ENCODE measurements at places on chromosomes 3 and 15.

DNA sequence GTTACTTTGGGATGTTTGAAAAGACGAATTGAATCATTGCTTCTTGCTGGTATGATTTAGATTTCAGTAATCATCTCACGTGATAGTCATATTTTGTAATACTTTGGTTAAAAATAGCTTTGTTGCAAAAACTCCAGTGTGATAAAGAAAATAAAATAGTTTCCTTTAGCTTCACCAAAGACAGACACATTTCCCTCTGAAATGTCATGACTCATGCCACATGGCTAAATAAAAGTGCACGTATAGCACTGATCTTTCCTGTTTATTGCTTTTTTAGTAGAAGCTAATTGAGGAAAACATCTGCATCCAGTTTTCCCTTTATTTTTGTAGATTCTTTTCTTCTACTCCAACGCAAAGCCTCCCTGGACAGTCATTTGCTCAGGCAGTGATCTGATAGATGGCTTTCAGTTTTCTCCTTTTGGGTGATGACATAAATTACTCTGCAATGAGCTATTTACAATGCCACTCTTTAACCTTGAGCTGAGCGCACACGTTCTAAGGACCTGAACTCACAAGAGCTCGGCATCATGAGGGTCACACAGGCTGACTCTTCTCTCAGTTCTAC lies 84.9 kb downstream of the ARNT2 start:
- no peak for DNase-seq

DNA sequence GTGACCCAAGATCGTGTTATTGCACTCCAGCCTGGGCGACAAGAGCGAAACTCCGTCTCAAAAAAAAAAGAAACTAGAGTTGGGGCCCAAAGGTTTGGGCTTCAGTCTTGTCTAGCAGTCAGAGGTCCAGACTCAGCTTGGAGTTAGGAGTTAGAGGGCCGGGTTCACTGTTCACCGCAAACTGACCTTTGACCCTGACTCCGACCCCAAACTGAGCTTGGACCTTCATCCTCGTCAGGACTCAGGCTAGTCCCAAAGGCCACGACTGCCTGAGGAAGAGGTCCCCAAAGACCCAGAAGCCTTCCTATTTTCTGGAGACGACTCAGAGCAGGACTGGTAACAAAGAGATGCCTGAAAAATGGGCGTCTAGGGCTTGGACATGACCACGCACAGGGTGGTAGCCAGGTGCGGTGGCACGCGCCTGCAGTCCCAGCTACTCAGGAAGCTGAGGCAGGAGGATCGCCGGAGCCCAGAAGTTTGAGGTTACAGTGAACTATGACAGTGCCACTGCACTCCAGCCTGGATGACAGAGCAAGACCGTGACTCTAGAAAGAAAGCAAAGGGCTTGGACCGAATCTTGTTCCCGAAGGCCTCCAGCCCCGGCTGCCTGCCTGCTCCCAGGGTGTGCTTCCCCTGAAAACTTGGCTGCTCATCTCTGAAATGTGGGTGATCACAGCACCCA lies 22.8 kb upstream of the RPL29 start:
- DNase-seq, result no peak

GRCh38 chr15:48388910-48389309 lies 57.7 kb downstream of the DUT start:
- DNase-seq, result no peak

- no peak for DNase-seq
These were observed 18.3 kb downstream of the TGM4 start for GRCh38 chr3:44892689-44893088.

GRCh38 chr3:120093911-120094775 lies at the start of gene GSK3B:
Gene GSK3B (minus strand): TSS chr3:120094447. CDS start chr3:120093434, 1,013 bp downstream.
- no peak for DNase-seq

DNA sequence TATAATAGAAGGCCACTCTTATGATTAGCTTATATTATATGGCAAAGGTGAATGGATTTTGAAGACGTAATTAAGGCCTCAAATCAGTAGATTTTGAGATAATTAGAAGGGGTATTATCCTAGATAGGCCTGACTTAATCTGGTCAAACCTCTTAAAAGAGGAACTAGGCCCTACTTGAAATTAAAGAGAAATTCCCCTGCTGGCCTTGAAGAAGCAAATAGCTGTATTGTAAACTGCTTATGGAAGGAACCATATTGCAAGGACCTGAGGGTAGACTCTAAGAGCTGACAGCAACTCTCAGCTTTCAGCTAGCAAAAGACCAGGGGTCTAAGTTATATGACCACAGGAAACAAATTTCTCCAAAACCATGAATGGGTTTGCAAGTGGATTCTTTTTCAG lies 219.0 kb upstream of the ONECUT1 start:
- DNase-seq, result no peak

DNA sequence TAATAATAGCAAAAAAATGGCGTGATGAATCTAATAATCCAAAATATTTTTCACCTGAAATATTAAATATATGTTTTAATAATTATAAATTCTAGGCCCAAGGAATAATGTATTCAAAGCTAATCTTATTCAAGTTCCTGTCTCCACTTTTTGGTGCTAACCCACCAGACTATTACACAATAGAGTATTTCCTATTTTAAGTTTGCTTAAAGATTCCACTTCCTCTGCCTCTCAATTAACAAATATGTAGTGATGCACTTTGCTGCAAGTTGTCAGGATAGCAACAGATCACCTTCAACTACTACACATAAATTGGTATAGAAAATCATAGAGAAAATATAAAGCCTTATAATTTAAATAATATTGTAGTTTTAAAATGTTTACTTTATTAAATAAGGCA lies 467.5 kb downstream of the C3orf38 start:
- no peak for DNase-seq

DNA sequence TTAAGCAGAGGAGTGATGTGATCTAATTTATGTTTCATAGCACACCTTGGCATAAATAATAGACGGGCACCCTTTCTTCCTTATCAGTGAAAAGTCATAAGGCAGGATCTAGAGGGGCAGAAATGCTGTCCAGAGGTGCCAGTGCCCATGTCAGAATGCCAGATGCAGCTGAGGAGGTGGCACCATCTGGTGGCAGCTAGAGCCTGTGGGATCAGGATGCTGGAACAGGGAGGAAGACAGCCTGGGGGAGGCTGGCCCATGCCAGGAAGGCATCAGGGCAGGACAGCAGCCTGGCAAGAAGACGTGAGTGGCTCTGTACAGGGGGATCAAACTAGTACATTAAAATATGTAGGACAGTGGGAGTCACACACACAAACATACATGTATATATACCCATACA lies 16.5 kb downstream of the MYH15 start:
- no peak for DNase-seq

- no peak for DNase-seq
These were observed 25.0 kb upstream of the BCL6 start for GRCh38 chr3:187770224-187770623.

DNA sequence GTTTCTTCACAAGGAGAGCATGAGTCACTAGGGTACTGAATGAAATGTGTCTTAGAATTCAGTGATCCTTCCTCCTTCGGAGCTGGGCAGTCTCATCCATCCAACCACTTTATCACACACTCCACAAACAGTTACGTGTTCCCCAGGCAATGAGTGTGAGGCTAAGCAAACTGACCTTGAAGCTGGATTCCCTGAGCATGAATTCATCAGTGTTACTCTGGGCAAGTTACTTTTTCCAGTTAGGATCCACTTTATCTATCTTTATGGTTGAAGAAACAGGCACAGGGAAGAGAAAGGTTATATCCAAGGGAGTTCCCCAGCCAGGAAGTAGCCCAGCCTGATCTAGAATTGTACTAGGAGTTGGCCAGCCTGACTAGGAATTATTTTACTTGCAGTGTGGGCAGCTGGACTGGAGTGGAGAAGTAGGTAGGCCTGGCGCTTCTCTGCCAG lies 17.1 kb upstream of the GCNT3 start:
- DNase-seq, result no peak

GRCh38 chr3:72079369-72079872 lies 294.5 kb upstream of the PROK2 start:
- DNase-seq, result no peak

- no peak for DNase-seq
These were observed 37.0 kb downstream of the GNB5 start for GRCh38 chr15:52153900-52154895.

DNA sequence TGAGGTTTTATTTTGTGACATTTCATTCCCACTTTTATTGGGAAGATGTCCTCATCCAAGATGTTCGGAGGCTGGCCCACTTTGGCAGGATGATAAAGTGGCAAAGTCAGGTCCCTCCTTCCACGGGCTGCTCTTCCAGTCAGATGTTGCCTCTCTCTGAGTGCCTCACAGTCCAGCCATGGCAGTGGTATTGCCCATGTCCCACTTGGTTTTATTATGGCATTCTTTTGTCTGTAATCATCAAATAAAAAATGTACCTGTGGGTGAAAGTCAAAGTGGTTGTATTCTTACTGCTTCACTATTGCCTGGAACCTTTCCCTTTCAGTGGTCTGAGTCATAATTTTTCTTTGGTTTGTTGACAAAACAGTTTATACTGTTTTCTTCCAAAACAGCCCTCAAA lies 20.2 kb downstream of the ARNT2 start:
- DNase-seq, result no peak

- no peak for DNase-seq
These were observed 28.8 kb upstream of the VILL start for GRCh38 chr3:37961622-37962431.

DNA sequence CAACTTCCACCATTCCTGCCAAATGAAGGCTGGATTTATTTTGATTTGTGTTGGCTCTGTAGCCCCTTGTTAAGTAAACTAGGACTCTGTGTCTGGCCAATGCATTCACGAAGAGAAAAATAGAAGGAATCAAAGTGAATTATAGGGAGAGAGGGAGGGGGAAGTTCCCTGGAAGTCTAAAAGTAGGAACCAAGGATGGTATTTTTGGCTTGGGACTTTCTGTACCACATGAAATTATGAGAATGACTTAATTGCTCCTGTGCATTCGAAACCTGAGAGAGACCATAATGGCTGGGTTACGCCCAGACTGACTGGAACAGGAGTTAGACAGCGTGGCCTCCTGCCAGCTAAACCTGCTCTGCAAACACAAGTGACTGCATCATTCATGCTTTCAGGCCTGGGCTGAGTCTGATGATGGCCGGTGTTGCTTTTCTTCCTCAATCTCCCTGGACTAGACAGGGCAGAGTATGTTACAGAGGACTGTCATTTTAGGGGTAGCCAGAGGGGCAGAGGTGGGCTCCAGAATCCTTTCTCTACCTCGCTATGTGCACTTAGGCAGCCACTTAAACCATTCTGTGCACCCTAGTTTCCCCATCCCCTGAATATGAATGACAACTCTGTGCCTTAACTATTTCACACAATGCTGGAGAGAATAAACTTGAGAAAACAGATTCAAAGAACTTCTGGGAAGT lies 58.9 kb downstream of the MYO1E start:
- no peak for DNase-seq

GRCh38 chr15:41955807-41956525 lies 16.4 kb downstream of the EHD4 start:
- no peak for DNase-seq

- no peak for DNase-seq
These were observed 132.7 kb downstream of the ANXA2 start for GRCh38 chr15:60265057-60265456.

- DNase-seq, result peak; percentile 85
These were observed 31.0 kb downstream of the GRIP2 start for GRCh38 chr3:14508966-14509795.

DNA sequence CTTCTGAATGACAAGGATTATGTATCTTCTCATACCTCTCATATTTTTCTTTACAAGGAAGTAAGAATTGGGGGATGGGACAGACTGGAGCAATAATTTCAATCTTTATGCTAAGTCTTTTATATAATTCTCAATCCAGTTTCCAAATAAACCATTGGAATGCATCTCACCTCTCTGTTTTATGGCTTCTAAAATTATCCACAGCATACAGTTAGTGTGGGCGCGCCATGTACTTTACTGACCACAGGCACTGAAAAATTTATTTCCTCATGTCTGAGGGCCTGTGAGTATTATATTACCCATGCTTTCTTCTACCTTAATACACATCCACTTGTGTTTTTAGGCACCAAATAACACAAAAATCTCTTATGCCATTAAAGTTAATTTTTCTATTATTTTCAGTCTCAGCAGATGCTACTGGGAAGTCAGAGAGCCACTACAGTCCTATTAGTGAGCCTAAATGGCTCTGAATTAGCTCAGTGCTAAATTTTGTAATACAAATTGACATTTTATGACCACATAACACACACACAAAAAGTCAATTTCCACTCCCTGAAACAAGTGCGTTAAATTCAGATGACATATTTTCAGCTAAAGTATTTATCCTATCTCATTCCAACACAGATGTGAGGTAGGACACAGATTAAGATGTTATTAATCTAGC lies 39.3 kb downstream of the SLITRK3 start:
- DNase-seq, result no peak

GRCh38 chr3:124631727-124632126 lies 98.5 kb upstream of the UMPS start:
- DNase-seq, result no peak

DNA sequence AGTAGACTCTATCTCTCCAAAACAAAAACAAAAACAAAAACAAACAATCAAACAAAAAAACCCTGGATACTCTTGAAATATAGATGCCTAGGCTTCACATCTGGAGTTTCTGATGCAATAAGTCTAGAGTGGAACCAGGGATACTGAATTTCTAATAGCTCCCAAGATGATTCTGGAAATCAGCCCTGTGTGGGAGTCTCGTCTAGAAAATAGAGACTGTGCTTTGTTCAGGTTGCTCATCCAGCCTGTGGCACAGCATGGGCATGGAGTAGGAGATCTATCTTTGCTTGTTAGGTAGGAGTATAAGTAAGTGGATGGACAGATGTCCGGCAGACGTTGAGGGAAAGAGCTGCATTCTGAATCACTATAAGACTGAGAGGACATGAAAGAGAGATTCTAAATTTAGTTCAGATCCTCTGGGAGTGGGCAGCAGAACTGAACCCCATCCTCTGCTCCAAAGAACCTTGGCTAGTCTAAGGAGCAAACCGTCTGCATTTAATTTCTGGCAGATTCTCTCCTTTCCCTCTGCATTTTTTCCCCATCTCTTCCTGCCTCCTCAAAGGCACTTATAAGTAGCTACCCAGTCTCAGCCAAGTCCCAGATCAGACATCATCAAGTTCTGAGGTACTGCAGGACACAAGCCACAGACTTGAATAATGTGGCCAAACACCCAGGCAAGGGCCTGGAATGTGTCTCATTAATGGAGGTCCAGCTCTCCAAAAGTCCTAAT lies 92.6 kb upstream of the STRIT1 start:
- DNase-seq, result no peak
